MG63 (cell line): ENCODE measurements at places on chromosomes 2 and 18.

GRCh38 chr2:172246649-172247048 is 143.9 kb upstream of the DLX2 start:
- no peak for DNase-seq

GRCh38 chr2:172931256-172931894 is 144.3 kb upstream of the MAP3K20 start:
- no peak for DNase-seq

- DNase-seq = no peak
Observed at GRCh38 chr18:48359626-48360025, 49.6 kb downstream of the ZBTB7C start.

DNA sequence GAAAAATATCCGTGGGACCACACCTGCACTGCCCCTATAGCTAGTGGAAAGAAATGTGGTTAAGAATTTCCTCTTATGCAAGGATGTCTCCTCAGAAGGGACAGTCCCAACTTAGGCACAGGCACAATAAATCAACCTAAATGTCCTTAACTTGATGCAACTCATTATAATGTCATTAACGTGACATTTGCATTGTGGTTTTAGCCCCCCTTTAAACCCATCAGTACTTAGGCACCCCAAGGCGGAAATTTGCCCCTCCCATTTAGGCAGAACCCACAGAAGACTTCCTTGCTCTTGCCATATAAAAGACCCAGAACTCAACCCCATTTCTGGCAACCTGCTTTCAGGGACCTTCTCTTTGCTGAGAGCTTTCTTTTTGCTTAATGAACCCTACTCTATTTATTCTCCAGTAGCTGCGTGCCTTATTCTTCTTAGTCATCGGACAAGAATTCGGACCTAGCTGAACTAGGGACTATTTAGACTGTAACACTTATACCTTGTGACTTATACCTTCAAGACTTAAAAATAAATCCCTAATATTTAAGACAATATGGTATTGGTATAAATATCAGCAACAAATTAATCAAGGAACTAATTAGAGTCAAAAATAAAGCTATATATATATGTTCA is 1281.6 kb upstream of the TMEFF2 start:
- no peak for DNase-seq

DNA sequence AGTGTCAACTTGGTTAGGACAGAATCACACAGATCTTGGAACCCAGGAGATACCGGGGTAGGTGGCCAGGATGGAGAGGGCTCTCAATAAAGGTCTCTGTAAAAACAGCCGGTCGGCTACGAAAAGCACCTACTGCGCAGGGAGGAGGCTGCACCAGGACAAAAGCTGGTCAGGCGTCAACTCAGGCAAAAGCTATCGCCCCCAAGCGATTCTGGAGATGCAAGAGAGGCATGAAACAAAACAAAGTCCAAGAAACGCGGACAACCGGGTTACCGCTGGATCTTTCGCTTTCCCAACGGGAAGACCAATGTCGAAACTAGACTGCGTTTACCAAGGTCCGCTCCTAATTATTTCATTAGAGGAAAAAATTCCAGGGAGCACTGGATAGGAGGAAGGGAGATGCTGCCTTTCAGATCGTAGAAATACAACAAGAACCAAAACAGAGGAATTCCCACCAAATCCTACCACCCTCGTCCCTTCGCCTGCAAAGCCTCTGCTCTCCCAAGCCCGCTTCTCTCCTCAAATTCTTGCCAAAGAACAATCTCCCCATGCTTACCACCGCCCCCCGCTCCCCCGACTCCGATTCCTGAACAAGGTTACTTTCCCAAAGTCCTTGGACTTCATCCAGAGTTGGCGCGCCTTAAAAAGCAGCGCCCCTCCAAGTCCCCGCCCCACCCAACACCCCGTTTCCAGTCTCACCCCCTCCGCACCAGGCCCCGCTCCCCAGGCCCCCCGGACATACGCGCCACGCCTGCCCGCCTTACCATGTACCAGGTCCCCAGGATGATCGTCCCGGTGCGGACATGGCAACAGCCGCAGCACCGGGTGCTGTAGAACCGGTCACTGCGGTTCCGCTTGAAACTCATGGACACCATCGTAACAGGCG is 539 bp downstream of the LAPTM4A start:
- DNase-seq = peak; percentile 55

GRCh38 chr2:51213826-51214225 is 181.9 kb upstream of the NRXN1 start:
- DNase-seq = no peak

DNA sequence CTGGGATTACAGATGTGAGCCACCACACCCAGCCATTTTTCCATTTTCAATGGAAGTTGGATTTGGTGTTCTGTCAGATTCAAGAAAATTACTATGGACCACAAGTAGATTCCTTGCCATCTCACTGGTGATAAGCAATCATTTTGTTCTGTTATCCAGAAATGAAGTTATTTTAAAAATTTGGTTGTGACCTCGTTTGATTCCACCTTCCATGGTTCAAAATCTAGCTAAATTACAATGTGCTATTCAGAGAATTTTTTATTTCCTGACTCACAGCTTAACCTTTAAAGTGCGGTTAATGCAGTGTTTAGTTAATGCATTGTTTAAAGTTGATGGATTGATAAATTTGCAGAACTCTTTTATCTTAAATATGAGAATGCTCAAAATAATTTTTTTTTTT is 243.2 kb upstream of the BOD1L2 start:
- no peak for DNase-seq

GRCh38 chr2:44994377-44994776 is 14.9 kb downstream of the SIX2 start:
- no peak for DNase-seq

DNA sequence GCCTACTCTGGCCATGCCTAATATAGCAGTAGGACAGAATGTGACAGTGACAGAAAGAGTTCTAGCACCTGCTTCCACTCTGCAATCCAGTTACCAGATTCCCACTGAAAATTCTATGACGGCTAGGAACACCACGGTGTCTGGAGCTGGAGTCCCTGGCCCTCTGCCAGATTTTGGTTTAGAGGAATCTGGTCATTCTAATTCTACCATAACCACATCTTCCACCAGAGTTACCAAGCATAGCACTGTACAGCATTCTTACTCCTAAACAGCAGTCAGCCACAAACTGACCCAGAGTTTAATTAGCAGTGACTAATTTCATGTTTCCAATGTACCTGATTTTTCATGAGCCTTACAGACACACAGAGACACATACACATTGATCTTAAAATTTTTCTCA is 45.2 kb upstream of the TTR start:
- no peak for DNase-seq

- peak; percentile 91 for DNase-seq
Observed at GRCh38 chr2:10497797-10498251, 49.7 kb upstream of the ODC1 start.

DNA sequence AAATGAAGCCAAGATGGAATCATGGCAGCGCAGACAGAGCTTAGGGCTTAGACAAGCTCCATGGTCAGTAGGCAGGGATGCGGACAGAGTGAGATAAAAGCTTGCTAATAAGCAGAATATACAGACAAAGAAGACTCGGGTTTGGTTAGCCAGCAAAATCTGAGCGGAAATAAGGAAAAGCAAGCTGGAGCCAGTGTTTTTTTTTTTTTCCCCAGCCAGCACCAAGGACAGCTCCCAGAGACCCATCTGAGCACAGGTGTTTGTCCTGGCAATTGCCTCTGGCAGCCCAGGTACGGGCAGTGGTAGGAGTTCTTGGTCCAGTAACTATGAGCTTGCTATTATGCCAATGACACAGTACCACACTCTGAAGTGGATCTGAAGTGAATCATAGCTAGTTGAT is 187.6 kb downstream of the ADCYAP1 start:
- no peak for DNase-seq

- DNase-seq = no peak
Observed at GRCh38 chr2:152790883-152791282, 72.5 kb downstream of the ARL6IP6 start.

DNA sequence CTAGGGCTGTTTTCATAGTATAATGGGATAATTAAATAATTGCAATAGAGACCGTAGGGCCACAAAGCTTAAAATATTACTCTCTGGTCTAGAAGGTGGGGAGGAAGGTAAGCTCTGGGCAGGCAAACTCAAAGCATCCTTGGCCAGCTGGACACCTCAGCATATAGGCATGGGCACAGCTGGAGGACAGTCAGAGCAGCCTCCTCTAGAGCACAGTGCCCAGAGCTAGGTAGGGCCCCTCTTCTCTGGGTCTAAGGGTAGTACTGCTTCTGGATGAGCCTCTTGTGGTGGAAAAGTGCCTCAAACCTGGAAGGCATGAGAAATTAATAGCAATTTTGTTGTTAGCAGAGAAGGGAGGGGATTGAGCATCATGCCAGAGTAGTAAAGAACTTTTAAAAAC is 291.3 kb upstream of the FBXO11 start:
- no peak for DNase-seq

DNA sequence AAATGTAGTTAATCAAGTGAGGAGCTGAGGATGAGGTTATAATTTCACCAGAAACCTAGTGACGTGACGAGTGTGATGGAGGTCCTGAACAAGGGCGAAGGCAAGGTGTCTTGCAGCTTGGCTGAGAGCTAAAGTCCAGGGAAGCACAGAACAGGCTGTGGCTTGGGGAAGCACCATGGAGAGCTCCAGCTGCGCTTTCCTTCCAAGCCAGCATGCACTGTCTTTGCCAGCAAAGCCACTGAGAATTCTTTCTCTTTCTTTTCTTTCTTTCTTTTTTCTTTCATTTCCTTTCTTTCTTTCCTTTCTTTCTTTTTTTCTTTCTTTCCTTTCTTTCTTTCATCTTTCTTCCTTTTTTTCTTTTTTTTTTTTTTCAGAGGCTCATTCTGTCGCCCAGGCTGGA is 239.3 kb downstream of the FBXO15 start:
- peak; percentile 23 for DNase-seq
